SK-N-SH (cell line): ENCODE measurements at places on chromosomes 5 and 9.
A peak's percentile ranks its signal among the peaks of the same experiment; 100 is the strongest.

DNA sequence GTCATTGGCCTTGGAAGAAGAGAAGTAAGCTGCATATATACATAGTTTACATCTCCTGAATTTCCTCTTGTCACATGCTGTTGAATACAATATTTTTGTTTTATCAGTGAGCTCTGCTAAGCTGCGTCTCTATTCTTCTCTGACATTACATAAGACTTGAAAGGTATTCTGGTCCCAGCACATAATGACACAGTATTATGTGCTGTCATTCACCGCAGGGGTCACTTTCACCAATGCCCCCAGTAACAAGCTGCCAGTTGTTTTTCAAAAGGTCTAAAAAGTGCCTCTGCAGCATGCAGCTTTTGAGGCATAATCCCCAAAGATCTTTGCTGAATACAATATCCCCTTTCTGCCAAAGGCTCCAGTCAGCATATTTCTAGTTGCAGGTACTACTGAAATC is 349.0 kb upstream of the FAM174A start:
- no peak for DNase-seq

DNA sequence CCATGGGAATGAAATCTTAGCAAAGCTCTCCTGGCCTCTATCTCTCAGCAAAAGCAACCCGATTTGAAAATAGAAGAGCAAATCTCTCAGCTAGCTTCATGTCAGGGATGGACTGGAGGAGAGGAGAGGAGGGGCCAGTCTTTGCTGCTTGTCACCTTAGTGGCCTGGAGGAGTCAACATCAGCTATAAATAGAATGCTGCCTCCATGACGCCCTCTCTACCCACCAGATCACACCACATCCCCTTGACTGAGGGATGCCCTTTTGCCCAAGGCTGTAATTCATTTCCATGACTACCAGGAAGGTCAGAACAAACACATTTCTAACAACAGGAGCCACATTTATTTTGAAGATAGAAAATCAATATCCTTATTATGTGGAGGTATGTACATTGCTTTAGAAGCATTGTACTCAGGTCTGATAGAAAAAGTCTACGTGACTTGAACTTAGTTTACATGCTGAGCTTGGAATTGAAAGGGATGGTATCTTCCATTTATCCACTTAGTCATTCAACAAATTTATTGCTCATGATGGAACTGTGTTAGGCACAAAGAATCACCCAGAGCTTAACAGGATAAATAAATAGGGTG is 92.4 kb upstream of the LIFR start:
- no peak for DNase-seq

- no peak for DNase-seq
Measured at GRCh38 chr5:166994226-166994625, 1297.2 kb upstream of the WWC1 start.

DNA sequence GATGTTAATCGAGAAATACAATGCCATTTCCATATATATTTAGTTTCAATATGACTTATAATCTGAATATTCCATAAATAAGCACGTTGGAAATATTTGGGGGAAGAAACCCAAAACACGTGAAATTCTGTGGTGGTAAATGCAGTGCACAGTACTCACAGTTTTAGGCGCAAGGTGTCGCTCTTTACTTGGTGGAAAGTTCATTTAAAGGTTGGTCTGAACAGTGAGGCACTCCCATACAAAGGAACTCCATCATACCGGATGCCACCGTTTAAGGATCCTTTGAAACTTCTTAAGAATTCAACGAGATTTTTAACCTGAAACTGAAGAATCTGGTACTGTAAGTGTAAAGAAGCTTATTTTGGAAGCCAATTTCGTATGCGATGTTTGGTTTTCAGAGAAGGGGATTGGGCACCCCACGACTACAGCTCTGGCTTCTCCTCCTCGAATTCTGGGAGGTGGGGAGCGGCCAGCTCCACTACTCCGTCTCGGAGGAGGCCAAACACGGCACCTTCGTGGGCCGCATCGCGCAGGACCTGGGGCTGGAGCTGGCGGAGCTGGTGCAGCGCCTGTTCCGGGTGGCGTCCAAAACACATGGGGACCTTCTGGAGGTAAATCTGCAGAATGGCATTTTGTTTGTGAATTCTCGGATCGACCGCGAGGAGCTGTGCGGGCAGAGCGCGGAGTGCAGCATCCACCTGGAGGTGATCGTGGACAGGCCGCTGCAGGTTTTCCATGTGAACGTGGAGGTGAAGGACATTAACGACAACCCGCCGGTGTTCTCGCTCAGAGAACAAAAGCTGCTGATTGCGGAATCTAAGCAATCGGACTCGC is at the start of gene PCDHA11:
PCDHA11 (plus strand) TSS at position 237 of the 834 bp plus-strand sequence; CDS start at position 384, 147 bp downstream.
- DNase-seq, result no peak

DNA sequence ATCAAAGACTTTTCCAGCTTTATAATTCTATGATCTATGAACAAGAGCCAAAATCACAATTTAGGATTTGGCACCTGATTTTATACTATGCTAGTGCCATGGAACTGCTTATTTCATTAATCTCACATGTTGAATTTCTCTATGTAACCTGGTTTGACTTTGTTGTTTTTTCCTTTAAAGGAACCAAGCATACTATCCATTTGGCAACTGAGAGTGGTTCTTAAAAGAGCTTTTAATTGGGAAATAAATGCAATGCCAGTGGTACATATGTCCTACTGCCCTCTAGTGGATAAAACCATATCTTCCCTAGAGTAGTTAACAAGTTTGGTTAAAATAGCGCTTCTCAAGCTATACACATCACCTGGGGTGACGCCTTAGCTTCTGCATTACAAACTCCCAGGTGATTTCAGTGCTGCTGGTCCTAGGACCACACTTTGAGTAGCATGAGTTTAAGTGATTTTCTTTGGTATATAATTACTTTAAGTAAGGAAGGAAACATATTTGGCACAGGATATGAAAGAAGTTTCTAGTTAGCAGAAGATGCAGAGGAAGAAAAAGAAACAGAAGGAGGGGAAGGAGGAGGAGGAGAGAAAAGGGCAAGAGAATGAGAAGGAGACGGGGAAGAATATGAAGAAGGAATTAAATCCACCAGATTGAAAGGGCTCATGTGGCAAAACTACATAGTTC is 56.8 kb downstream of the FGF10 start:
- peak; percentile 8 for DNase-seq

GRCh38 chr9:129351058-129351641 is 173.1 kb upstream of the IER5L start:
- DNase-seq, result peak; percentile 46

- DNase-seq, result no peak
Measured at GRCh38 chr5:45411971-45412612, 284.1 kb downstream of the HCN1 start.

DNA sequence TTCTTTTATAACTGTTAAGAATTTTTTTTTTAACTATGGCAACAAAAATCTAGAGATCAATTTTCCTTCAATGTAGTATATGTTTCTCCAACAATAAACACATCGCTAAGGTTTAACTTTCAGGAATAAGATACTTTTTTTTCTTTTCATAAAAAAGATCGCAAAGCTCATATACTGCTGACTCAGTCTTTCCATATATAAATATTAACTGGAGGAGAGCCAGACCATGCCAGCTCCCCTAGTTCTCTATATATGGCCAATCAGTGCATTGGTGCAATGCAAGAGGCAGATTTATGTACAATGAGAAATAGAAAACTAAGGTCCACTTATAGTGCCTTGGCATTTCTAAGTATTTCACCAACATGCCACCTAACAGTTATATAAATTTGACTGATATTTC is 89.2 kb upstream of the GAS1 start:
- DNase-seq, result no peak

- no peak for DNase-seq
Measured at GRCh38 chr5:128199611-128200010, 116.0 kb downstream of the SLC12A2 start.

DNA sequence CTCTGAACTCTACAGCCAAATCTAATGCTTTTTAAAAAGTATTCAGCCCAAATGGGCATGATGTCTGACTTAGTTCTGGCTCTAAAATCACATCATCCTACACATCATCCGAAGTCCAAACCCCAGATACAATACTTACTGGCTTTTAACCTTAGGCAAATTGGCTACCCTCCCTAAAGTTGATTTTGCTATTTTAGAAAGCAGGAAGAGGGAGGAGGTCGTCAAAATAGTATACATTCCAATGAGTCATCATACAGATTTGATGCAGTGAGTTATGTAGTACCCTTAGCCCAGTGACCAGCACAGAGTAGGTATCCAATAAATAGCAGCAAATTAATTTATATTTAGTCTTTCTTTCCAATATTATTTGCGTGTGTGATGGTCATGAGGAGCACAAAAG is 582.0 kb upstream of the TUSC1 start:
- DNase-seq, result no peak

DNA sequence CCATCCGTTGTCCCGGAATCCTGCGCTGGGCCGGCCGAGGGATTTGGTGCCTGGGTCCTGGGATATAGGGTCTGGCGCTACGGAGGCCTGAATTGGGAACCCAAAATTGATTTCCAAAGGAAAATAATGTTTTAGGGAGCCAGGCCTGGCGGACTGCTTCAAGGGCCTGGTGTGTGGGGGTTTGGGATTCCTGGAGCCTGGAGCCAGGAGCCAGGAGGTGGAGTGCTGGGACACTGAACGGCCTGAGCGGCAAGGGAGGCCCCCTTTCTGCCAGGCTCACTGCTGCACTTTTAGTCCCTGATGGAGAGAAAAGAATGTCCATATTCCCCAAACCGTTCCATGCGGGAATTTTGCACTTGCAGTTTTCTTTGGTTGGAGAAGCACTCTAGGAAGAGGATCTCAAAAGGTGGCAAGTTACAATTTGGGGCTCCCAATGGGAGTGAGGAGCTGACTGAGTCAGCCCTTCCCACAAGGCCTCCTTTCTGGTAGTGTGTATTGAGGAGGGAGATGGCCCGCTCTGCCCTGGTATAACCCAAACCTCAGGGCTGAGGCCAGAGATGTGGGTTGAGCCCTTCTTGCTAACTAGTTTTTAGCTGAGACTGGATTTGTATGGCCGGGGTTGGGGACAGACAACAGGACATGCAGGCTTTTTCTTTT is 2.2 kb downstream of the LMX1B start:
- DNase-seq, result peak; percentile 36

GRCh38 chr5:115360046-115360685 is 63.7 kb upstream of the CCDC112 start:
- DNase-seq, result no peak

- no peak for DNase-seq
Measured at GRCh38 chr5:39116344-39117170, 42.4 kb upstream of the RICTOR start.

- DNase-seq, result no peak
Measured at GRCh38 chr5:52392321-52392720, 395.4 kb upstream of the ITGA1 start.

DNA sequence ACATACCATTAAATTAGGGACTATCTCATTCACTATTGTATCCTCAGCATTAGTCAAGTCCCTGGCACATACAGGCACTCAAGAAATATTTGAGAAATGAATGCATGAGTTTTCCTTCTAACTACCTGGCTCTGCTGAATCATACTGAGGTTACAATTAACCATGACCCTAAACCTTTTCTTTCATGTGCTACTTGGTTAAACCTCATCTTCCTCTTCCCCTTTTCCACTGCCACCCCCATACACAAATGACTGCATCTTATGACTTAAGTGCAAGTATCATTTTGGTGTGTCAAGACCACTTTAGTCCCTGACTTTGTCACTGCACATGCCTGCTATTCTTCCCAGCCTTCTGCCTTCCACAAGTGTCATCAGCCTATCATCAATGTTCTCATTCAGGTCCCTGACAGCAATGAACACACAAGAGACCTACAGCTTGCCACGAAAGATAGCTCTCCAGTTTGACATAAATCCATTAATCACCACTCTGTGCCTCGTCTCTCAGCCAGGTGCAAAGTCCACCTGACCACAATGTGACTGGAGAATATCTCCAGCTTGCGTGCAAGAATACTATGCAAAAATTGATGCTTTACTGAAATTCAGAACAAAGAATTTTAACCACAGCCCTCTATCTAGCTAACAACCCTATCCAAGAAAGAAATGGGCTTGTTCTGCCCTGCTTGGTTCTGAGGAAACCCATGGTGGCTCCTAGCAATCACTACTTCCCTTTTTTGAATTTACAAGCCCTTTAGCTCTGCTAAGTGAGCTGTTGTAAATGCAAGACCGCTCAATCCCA is 74.5 kb downstream of the MAPKAP1 start:
- DNase-seq, result no peak

GRCh38 chr5:86679949-86680348 is 62.2 kb downstream of the COX7C start:
- DNase-seq, result no peak

GRCh38 chr5:15191012-15191411 is 309.0 kb upstream of the FBXL7 start:
- no peak for DNase-seq

- no peak for DNase-seq
Measured at GRCh38 chr5:165627548-165628170, 2122.2 kb downstream of the MAT2B start.

GRCh38 chr9:73133022-73133651 is 18.5 kb upstream of the ANXA1 start:
- no peak for DNase-seq

- no peak for DNase-seq
Measured at GRCh38 chr9:98854266-98854665, 46.8 kb downstream of the GALNT12 start.

GRCh38 chr5:100890461-100891008 is 12.5 kb downstream of the ST8SIA4 start:
- DNase-seq, result no peak

DNA sequence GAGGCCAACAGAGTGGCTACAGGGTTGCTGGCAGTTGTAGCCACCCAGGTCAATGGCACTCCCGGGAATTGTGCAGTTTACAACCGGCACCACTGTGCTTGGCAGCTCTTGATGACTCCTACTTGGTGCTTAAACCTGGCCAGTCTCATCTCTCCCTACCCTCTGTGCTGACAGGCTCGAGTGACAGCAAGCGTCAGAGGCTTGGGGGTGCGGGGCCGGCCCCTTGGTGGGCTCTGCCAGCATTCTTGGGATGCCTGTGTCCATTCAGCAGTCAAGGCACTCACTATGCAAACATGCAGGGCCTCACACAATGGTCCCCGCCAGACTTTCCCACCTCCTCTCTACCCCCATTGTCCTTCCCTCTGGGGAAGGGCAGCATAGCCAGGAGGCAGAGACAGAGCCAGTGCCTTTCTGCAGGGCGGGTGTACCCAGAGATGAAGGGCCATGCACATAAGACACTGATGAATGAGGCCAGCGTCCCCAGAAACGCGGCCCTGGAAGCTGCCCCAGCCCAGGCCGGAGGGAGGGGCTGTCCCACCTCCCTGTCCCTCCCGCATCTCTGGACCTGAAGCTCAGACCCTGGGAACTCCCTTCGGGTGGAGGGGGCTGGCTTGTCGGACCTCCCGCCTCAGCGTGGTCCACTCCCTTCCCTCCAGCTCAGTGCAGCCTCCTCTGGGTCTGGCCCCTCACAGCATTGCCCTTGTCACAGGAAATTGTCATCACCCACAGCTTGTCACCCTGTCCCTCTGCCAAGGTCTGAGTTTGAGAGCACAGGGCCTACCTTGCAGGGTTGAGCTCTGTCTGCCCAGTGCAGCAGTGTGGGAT is 26.4 kb upstream of the NOTCH1 start:
- DNase-seq, result no peak
